NCI-H446 treated with DMSO at 0.1 percent for 48 hours (cell line): ENCODE measurements at places on chromosomes 1 and 21.

- no peak for DNase-seq
Measured at GRCh38 chr1:32997381-32997891, 32.8 kb upstream of the RNF19B start.

DNA sequence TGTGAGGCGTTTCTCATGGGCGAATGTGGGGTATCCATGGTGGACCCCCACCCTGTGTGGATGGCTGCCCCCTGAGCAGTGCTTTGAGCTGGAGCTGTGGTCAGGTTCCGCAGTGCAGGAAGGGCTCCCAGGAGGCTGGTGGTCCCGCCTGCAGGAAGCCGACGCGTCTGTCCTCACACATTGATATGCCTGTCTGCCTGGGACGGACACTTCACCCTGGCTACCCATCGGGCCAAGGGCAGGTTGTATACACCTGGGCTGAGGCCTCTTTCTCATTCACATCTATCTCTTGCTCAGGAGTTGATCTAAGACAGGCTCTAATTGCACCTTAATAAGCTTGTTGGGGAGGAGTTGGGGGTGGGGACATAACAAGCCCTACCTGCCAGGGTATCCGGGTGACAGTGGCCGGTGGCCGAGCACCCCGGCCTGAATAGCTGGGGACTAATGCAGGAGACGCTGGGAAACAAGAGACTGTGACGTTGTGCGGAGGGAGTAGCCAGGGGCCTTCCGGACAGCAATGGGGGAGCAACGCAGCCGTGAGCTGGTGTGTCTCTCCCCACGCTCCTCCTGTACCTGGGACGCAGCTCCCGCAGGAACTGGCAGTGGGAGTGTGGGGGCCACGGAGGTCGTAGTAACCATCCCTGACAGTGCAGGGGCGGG is 21.7 kb downstream of the PDXK start:
- DNase-seq = no peak

- no peak for DNase-seq
Measured at GRCh38 chr1:218355278-218355677, 10.1 kb downstream of the TGFB2 start.

GRCh38 chr1:224127925-224128819 is 14.3 kb downstream of the FBXO28 start:
- DNase-seq = no peak

DNA sequence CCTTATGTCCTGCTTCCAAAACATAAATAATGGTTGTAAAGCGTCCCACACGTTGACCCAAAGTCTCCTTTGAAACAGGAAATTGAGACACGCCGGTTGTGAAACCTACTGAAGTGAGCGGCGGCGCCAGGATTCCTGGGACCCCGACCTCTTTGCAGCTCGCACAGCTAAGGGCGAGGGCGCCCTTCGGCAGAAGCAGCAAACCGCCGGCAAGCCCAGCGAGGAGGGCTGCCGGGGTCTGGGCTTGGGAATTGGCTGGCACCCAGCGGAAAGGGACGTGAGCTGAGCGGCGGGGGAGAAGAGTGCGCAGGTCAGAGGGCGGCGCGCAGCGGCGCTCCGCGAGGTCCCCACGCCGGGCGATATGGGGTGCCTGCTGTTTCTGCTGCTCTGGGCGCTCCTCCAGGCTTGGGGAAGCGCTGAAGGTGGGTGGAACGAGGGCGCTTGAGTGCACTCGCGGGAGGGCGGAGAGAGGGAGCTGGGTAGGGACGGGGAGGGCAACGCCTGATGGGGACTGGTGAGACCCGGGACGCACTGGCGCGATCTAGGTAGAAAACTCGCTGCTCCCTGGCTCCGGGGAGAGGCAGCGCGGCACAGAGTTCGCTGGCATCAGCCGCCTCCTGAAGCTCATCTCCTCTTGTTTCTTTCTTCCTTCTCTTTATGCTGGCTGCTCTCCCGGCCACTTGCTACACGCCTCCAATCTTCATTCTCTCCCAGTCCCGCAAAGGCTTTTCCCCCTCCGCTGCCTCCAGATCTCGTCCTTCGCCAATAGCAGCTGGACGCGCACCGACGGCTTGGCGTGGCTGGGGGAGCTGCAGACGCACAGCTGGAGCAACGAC is at the start of gene CD1D:
TSS of gene CD1D (plus strand) at position 155 of the 836 bp plus-strand sequence. CDS start at position 362, 207 bp downstream.
- no peak for DNase-seq

DNA sequence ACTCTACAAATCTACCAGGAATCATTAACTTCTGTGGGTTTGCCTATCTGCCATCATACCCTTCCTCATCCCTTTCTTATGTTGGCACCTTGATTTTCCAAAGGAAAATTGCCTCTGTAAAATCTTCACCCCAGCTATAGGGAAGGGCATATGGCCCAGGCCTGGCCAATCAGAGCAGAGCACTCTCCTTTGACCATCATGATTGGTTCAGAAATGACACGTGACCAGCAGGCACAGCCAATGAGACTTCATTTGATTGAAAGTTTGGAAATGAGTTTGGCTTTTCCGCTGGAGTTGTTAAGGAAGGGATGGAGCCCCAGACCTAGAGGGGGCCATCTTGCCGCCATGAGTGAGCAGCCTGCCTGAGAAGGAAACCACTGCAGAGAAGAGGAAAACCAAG is 35.1 kb upstream of the IFFO2 start:
- no peak for DNase-seq

DNA sequence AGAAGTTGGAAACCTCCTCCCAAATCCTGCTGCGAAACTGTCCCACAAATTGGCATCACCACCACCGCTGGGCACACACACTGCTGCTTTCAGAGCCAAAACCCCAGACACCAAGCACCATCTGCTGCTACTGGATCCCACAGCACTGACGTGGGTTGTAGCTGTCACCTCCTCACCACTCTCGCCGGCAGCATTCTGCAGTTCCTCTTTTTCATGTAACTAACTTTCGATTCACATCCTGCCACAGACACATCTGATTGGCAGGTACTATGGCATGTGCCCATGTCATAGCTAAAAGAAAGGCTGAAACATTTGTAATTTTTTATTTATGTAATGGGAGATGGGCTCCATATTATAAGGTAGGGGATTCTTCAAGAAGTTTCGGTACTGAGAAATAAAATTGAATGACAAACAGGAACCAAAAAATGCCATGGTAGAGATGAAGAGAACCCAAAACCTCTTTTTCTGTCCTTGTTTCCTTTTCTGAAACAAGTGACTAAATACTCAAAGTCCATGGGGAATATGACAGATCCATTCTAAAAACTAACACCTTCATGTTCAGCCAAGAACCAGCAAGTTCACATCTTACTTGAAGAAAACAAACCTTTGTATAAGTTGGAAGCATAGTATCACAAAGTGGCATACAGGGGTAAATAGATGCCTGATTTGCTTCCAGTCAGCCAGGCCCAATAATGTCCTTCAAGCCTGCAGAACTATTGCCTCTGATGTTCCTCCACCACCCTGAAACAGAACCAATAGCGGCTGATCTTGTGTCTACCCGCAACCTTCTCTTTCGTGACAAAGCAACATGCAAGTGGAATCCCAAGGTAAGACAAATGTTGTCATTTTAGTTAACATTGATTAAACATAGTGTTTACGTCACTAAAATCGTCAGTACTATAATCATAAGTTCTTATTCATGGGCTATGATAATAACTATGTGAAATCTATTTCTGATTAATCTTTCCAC is 26.6 kb upstream of the RGS13 start:
- DNase-seq = peak; percentile 53

DNA sequence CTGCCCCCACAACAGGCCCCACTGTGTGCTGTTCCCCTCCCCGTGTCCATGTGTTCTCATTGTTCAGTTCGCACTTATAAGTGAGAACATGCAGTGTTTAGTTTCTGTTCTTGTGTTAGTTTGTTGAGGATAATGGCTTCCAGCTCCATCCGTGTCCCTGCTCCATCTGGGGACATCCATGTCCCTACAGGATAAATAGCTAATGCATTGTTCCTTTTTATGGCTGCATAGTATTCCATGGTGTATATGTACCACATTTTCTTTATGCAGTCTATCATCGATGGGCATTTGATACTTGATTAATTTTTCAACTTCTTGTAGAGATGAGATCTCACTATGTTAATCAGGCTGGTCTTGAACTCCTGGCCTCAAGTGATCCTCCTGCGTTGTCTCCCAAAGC is 44.4 kb upstream of the RUNX1 start:
- DNase-seq = no peak

DNA sequence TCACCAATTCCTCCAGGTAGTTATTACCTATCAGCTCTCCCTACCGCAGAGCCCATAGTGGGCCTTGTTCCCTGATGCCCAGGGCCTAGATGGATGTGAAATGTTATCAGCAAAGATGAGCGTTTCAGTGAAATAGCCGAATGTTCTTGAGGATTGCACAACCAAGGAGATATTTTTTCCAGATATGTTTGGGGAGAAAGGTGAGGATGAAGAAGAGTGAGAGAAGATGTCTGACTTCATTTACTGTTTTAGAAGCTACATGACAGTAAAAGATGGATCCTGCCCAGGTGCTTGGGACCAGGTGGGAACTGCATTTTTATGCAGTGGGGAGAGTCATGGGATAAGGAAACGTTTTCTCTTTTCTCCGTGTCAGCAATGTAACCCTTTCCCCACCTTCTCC is 231.7 kb upstream of the C1orf174 start:
- no peak for DNase-seq

DNA sequence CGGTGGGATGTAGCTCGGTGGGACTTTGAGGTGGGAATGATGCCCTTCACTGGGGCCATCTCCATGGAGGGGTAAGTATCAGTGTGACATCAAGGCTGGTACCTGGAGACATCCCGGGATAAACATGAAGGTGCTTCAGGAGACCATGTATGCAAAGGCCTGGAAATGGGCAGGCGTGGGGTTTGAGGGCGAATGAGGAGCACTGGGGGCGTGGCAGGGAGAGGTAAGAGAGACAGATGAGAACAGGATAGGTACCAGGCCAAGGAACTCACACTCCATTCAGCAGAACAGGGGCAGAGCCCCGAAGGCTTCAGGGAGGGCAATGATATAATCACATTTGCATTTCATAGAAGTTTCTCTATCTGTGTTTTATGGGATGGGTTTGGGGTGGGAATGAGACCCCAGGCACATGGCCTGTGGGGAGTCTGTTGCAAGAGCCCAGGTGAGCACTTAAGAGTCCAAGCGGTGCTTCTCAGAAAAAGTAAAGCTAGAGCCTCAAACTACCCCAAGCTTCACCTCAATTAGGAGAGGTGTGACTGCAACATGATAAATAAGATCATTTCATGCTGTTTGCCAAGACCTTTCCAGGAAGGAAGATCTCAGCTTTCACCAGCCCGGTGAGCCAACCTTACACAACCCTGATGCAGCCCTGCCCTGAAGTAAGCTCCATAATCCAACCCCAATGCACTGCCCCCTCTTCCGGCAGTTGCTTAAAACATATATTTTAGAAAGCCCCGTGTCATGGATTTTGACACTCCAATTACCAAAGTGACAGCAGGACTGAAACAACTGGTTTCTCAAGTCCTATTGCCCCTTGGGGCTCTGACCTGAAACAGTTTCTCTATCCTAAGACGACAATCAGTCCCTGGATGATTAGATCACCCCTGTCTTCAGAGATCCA is 7.4 kb downstream of the S100A9 start:
- DNase-seq = no peak

DNA sequence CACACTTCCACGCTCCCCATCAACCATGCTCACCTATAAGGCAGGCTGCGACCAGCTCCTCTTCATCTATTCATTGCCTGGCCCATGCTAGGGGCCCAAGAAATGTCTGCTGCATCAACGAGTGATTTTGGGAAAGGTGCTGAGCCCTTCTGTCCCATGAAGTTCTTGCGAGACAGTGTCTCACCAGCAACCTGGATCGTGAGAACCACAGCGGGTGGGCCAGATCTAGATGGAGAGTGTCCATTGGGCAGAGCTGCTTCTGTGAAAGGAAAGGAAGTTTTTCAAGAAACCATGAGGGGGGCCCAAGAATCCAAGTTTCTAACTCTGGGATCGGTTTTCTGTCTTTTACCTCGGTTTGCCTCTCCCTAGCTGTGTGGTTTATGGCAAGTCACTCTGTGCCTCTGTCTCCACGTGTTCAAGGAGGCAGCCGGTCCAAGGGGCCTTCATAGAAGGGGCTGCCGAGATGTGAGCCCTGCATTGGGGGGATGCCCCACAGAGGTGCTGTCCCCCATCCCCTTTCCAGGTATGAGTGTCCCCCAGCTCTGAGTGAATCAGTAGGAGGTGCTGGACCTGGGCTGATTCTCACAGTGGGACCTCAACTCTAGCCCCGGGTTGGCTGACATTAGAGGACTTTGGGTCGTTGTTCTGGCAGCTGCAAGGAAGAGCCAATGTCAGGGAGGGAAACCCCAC is 8.3 kb upstream of the PADI1 start:
- no peak for DNase-seq

DNA sequence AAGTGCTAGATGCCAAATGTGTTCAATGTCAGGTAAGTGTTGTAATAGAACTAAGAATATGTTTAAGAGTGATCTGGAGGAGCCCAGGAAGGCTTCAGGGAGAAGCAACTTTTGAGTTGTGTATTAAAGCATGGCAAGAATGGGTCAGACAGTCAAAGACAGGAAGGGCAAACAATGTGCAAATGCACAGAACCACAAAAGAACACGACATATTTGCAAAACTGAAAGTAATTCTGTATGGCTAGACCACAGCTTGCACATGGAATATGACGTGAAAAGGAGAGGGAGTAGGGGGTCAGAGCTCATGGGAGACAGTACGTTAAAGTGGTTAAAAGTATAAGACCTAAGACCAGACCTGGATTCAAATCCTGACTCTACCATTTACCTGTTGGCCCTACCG is 7.1 kb upstream of the SORT1 start:
- no peak for DNase-seq

DNA sequence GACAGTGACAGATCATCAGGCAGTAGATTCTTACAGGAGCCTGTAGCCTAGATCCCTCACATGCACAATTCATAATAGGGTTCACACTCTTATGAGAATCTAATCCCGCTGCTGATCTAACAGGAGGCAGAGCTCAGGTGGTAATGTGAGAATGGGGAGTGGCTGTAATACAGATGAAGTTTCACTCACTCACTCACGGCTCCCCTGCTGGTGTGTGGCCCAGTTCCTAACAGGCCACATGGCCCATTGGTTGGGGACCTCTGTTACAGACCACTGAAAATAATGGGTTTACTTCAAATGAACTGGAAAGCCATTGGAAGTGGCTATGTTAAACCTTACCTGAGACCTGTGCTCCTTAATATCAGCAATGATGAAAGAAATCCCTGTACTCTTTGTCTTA is 151.0 kb downstream of the GRIK1 start:
- DNase-seq = no peak

- no peak for DNase-seq
Measured at GRCh38 chr1:220045356-220046051, 801 bp downstream of the EPRS1 start.

- no peak for DNase-seq
Measured at GRCh38 chr1:39835935-39836594, 47.2 kb downstream of the TRIT1 start.

DNA sequence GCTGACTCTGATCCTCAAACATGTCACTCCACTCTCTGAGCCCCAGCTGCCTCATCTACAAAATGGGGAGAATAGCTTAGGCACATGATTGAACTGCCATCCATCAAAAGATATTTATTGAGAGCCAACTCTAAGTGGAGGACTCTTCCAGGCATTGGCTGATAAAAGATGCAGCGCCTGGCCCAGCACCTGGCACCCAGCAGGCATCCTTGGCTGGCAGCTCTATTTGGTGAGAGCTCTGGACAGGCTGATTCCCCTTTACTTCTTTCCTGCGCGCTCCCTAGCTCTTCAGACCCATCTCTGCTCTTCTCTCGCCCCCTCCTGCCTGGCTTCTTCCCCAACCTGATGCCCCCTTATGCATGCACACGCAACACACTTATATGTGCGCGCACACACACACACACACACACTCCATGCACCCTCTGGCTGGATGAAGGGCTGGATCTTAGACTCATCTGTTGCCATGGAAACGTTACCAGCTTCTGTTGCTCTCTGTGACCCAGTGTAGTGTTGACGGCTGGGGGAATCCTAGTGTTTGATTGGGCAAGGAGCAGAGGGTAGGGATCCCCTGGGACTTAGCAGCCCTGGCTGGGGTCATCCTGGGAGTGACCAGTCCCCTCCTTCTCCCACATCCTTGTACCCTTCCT is 49.3 kb downstream of the VWA5B1 start:
- no peak for DNase-seq
